Activated CD8-positive, alpha-beta T cell treated with anti-CD3 and anti-CD28 coated beads for 36 hours (primary cell): ENCODE measurements at places on chromosomes 1 and 21.
A peak's percentile ranks its signal among the peaks of the same experiment; 100 is the strongest.

GRCh38 chr1:101741910-101742309 lies 254.8 kb downstream of the OLFM3 start:
- DNase-seq = no peak

DNA sequence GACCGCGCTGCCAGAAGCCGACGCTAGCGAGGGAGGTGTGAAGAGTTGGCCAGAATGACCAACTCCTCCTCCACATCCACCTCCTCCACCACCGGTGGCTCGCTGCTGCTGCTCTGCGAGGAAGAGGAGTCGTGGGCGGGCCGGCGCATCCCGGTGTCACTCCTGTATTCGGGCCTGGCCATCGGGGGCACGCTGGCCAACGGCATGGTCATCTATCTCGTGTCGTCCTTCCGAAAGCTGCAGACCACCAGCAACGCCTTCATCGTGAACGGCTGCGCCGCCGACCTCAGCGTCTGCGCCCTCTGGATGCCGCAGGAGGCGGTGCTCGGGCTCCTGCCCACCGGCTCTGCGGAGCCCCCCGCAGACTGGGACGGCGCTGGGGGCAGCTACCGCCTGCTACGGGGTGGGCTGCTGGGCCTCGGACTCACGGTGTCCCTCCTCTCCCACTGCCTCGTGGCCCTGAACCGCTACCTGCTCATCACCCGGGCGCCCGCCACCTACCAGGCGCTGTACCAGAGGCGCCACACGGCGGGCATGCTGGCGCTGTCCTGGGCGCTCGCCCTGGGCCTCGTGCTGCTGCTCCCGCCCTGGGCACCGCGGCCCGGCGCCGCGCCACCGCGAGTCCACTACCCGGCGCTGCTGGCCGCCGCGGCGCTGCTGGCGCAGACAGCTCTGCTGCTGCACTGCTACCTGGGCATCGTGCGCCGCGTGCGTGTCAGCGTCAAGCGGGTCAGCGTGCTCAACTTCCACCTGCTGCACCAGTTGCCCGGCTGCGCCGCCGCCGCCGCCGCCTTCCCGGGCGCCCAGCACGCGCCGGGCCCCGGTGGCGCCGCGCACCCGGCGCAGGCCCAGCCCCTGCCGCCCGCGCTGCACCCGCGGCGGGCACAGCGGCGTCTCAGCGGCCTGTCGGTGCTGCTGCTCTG lies 1.2 kb downstream of the GPR88 start:
- DNase-seq = peak; percentile 47

GRCh38 chr1:47449822-47450552 lies 12.1 kb downstream of the FOXD2 start:
- DNase-seq = peak; percentile 29

DNA sequence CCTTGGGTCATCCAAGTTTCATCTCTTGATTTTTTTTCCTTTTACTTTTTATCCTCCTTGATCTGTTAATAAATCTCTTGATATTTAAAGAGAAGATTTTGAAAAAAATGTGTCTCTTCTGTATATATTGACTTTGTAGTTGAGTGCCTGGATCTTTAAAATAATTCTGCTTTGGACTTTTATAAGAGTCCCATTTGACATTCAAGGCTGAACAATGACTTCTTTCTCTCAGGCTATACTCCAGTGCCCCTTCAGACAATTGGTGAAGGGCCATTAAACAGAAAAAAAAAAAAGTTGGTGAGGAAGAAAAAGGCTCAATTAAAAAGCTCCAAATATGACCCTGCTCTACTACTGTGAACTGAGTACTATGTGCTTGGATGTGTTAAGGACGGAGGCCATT lies 40.9 kb upstream of the CITED4 start:
- no peak for DNase-seq

DNA sequence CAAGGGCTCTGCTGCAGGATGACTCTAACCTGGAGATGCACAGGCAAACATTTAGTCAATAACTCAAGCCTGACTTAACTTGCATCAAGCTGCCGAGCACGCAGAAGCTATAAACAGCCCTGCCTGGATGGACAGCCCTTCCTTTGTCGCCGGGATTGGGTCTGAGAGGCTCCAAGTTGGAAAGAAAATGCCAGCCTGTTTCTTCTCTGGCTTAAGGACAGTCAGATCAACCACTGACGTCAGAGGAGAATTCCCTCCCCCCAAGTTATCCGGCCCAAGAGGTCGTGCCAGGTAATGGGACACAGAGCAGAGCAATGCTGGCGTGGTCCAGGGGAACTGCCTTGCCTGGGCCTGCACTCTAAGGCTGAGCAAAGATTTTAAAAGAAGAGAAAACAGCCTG lies 27.1 kb upstream of the LRRC38 start:
- no peak for DNase-seq

- no peak for DNase-seq
These were observed 2.5 kb upstream of the ST3GAL3 start for GRCh38 chr1:43704838-43705237.

GRCh38 chr1:8046391-8046790 lies 20.3 kb upstream of the ERRFI1 start:
- no peak for DNase-seq

DNA sequence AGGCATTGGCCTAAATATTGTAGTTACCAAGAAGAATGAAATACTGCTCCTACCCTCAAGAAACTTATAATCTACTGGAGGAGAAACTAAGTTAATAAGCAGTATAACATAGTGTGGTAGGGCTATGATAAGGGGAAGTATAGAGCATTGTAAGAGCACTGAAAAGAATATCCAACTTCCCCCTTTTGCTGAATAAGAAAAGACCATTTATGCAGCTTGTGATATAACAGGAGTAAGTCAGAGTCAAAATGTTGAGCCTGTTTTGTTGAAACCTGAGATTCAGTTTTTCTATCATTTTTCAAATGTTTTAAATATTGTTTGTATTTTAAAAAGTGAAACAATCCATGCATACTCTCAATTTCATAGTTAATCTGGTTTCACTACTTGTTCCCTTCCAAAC lies 48.3 kb upstream of the FCRL4 start:
- no peak for DNase-seq

DNA sequence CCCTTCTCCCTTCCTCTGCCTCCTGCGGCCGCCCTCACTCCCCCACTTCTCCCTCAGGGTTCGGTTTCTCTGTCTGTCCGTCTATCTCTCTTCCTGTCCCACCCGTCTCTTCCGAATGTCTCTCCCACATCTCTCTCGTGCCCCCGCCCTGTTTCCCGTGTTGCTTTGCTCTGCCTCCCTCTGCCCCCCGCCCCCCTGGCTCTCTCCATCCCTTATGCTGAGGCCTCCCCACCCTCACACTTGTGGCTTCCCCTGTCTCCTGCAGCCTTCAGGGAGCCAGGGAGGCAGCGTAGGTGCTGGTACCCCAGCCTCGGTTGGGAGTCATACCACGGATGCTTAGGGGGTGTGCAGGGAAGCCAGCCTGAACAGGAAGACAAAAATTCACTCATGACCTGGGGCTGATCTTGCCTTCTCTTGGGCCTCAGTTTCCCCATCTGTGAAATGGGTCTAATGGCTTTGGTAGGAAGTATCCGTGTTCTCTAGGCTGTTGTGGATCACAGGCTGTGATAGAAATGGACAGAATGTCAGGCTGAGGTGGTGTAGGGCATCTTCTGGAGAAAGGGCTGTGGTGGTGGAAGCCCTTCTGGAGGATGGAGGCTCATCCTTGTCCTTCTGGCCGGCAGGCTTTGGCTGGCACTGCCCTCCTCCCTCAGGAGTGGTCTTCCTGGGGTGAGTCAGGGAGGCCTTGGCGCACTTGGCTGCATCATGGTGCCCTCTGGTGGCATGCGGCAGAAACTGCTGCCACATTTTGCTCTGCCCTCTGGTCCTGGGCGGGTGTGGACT lies 55.5 kb downstream of the FOXO6 start:
- DNase-seq = peak; percentile 65

- DNase-seq = no peak
These were observed 23.9 kb upstream of the KCTD3 start for GRCh38 chr1:215543191-215543606.

- DNase-seq = no peak
These were observed 330.0 kb upstream of the POU3F1 start for GRCh38 chr1:38376577-38376976.

GRCh38 chr1:243254233-243254926 lies 701 bp downstream of the CEP170 start:
- DNase-seq = peak; percentile 79

- peak; percentile 81 for DNase-seq
These were observed 38.6 kb upstream of the ETS2 start for GRCh38 chr21:38766987-38767722.

GRCh38 chr1:72734415-72734814 lies 452.1 kb upstream of the NEGR1 start:
- no peak for DNase-seq

DNA sequence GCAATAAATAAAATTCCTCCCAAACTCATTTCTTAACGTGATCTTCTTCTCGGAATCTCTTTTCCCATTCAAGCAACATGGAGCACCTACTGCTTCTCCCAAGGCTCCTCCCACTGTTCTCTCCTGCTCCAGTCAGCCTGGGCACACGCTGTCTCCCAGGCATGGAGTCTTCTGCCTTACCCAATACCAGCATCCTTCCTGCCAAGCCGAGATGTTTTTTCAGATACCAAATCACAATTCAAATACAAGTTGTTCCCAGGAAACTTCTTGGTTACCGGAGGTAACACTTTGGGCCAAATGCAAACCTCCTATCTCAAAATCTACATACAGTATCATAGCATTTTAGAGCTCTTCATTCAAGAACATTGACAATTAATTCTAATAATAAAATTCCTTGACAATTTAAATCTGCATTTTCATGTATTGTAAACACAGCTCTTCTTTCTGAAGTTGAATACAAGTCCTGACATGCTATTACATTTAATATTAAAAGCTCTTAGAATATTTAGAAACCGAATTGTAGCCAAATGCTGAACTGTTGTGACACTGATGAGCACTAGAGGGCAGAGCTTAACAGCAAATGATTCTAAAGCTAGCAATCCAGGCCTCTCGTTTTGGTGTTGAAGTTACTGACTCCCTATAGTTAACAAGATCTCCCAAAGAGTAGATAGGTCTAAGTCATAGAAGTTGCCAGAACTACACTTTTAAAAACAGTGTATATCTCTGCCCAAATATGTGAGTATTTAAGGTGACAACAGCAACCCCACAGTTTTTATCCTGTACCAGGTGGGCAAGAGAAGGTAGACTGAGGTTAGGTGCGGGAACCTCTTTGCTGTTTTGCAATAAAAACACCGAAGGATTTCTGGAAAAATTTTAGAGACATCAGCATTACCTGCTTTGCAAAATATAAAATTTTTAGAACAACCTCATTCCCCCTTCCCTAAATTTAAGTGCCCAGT lies 52.3 kb downstream of the BCAR3 start:
- peak; percentile 57 for DNase-seq

- DNase-seq = no peak
These were observed 2.9 kb downstream of the C2CD2 start for GRCh38 chr21:41950941-41951351.

DNA sequence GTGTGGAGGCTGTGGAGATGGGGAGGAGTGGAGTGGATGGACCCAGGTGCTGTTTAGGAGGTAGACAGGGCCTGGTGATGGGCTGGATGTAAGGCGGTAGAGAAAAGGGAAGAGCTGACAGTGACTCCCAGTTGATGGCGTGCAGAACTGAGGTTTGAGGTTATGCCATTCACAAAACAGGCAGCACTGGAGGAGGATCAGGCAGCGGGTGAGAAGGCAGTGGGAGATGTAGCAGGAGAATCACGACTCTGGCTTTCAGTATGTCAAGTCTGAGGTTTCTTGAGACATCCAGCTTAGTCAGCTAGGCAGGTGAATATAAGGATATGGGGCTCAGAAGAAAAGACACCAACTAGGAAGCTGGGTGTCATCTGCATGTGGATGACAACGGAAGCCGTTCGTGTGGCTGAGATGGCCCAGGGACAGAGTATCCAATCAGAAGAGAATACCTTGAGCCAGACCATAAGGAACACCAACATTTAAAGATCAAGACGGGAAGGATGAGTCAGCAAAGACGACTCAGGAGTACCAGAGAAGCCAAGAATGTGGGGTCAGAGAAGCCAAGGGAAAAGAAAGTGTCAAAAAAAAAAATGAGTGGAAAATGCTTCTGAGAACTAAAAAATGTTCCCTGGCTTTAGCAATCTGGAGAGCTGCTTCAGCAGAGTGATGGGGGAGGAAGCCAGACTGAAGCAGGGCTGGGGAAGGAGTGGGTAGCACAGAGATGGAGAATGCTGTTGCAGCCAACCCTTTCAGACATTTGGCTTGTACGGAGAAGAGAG lies 15.2 kb downstream of the LRRN2 start:
- no peak for DNase-seq

DNA sequence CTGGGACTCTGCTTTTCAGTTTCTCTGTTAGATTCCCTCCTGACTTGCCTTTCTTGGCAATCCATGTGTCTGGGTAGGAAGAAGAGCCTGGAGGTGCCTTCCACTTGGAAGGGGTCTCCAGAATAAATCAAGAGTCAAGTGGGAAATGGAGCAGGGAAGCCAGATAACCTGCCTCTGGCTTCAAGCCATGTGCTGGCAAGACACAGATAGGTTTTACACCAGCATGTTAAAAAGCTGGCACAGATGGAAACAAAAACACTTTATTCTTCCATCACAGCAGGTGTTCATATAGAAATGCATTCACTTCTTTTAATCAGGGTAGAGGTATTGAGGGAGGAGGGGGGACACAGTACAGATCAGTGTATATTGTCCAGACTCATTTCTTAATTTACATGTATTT lies 356.9 kb upstream of the RUNX1 start:
- DNase-seq = no peak

GRCh38 chr1:147611021-147611426 lies 59.3 kb downstream of the ACP6 start:
- no peak for DNase-seq

- no peak for DNase-seq
These were observed 52.9 kb downstream of the NCF2 start for GRCh38 chr1:183537405-183537804.

GRCh38 chr1:28365864-28366263 lies 3.7 kb upstream of the PHACTR4 start:
- no peak for DNase-seq

- no peak for DNase-seq
These were observed 1414.7 kb downstream of the PLA2G4A start for GRCh38 chr1:188243456-188243855.

- DNase-seq = no peak
These were observed 292.9 kb downstream of the LTN1 start for GRCh38 chr21:28699596-28700259.

DNA sequence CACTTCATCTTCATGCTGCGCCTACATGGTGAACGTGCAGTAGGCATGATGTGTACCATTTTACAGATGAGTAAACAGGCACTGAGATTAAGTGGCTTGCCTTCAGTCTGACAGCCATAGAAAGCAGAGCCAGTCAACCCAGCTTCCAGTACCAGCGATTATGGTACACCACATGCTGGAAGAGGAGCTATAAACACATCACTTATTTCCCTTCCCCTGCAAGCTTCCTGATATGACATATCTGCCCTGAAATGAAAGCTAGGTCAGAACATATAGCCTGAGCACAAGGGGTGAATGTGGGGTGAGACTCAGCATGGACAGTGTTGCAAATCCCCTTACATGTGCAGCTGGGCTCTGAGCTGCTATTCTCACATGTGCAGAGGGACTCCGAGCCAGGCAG lies 33.8 kb upstream of the IL20 start:
- no peak for DNase-seq
